Activated T-helper 1 cell treated with anti-CD3 and anti-CD28 coated beads, Interleukin-12 subunit alpha, Interleukin-12 subunit beta, Interleukin-2, Interleukin-4 antibody, amounts not matched to agents 30 ng/mL and 10 ng/mL and 1 ng/mL, durations not matched to agents 14 hours and 24 hours and 36 hours (primary cell): ENCODE measurements at places on chromosomes 7 and 10. TPM values are rescaled to one million over a fixed set of nuclear protein-coding genes. Genes with fewer than 3 reads are reported as not detected.

FAM241B gene
- total RNA-seq: 10.2 and 10.9 TPM in 2 replicates

CALCR gene
- not detected in 2 replicates for total RNA-seq

LBX1 gene
- total RNA-seq: not detected in 2 replicates

EBF3 gene
- total RNA-seq: not detected in 2 replicates

NSUN5 gene
- total RNA-seq: 70.3 and 74.8 TPM in 2 replicates

VSTM4 gene
- total RNA-seq: 0.20 and 0.23 TPM in 2 replicates

LEP gene
- not detected in 2 replicates for total RNA-seq

ZNF503 gene
- 0.07 TPM in 1 of 2 replicates, not detected in the other for total RNA-seq

C10orf90 gene
- total RNA-seq: not detected in 2 replicates

GRCh38 chr10:101940916-101941315, 97.3 kb upstream of the KCNIP2 start:
- no peaks in the 10 kb centered on the region for H3K27me3 ChIP-seq
- DNase-seq: no peak
- H3K36me3 ChIP-seq: peaks cover 17% of the 10 kb centered on the region
- no peak overlapping the region for H3K27ac ChIP-seq
- H3K4me3 ChIP-seq: no peak overlapping the region

DNA sequence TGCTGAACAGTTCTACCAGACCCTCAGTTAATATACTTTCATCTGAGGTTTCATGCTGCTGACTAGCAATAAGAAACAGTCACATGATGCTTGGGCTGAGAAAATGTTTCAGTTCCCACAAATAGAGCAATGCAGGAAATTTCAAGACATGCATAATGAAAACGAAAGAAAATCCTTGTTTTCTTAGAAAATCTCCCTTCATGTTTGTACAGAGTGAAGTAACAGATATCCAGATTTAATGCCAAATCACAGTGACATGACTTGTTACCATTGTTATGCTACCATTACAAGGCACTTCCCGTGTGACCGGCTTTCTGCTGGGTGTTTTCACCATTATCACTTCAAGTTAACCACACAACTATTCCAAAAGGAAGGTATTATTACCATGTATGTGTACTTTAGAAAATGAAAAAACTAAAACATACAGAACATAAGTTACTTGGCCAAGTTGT, 121.7 kb downstream of the DOCK4 start:
- no peak for DNase-seq
- no peak overlapping the region for H3K27ac ChIP-seq
- H3K4me3 ChIP-seq: no peak overlapping the region
- peaks cover 19% of the 10 kb centered on the region for H3K4me1 ChIP-seq

- no peak for DNase-seq
- no peaks in the 10 kb centered on the region for H3K4me1 ChIP-seq
- H3K27me3 ChIP-seq: peaks cover 6% of the 10 kb centered on the region
- no peak overlapping the region for H3K27ac ChIP-seq
Observed at GRCh38 chr7:47743965-47744591, 162.2 kb upstream of the TNS3 start.

DNA sequence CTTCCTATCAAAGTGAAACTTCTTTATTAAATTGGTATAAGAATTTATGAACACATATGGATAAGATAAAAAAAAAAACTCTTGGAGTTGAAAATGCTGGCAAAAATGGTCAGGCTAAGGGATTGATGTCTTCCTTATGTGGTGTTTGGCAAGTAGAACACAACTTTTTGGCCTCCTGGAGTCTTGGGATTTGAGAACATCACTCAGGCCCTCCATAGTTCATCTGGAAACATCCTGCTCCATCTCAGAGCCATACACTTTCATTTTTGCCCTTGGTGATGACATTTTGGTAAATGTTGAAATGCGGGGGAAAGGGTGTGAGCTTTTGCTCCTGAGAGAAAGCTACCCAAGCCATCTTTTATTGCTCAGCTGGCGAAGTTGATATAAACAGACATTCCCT, 27.5 kb upstream of the BTBD16 start:
- no peak overlapping the region for H3K27ac ChIP-seq
- no peaks in the 10 kb centered on the region for H3K36me3 ChIP-seq
- no peak overlapping the region for H3K4me3 ChIP-seq
- no peak for DNase-seq

- no peak overlapping the region for H3K4me3 ChIP-seq
- peaks cover 8% of the 10 kb centered on the region for H3K27me3 ChIP-seq
- H3K4me1 ChIP-seq: peaks cover 28% of the 10 kb centered on the region
- no peaks in the 10 kb centered on the region for H3K36me3 ChIP-seq
- no peak for DNase-seq
Observed at GRCh38 chr10:69315100-69315542, 36.8 kb downstream of the HK1 start.

DNA sequence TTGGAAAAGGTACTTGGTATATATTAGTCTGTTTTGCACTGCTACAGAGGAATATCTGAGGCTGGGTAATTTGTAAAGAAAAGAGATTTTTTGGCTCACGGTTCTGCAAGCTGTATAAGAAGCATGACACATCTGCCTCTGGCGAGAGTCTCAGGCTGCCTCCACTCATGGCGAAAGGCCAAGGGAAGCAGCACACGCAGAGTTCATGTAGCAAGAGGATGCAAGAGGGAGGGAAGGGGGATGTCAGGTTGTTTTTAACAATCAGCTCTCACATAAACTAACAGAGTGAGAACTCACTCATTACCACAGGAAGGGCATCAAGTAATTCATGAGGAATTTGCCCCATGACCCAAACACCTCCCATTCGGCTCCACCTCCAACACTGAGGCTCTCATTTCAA, 484.8 kb upstream of the DPP6 start:
- H3K4me1 ChIP-seq: no peaks in the 10 kb centered on the region
- DNase-seq: no peak
- no peak overlapping the region for H3K27ac ChIP-seq

- no peak for DNase-seq
- H3K4me3 ChIP-seq: no peak overlapping the region
Observed at GRCh38 chr10:8817299-8817698, 762.8 kb downstream of the GATA3 start.

DNA sequence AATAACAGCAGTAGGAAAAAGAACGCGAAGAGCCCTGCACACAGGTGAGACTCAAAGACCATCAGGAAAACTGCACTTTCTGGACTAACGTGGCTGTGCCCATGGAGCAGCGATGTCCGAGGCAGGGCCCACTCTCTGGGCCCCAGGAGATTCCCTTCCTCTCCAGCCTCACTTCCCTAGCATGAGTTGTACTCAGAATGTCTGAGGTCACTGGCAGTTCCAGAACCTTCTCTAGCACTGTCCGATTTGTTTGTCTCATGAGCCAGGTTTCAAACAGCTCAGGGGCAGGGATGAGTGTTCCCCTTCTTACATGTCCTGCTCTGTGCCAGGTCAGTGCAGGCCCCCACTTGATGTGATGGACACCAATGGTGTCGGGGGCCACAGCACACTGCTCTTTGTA, 484.2 kb downstream of the PTPRN2 start:
- H3K4me3 ChIP-seq: no peak overlapping the region
- DNase-seq: no peak
- no peak overlapping the region for H3K27ac ChIP-seq
- H3K27me3 ChIP-seq: no peaks in the 10 kb centered on the region

GRCh38 chr7:119959811-119960210, 313.2 kb upstream of the KCND2 start:
- H3K27me3 ChIP-seq: no peaks in the 10 kb centered on the region
- H3K4me3 ChIP-seq: no peak overlapping the region
- no peak for DNase-seq
- H3K4me1 ChIP-seq: no peaks in the 10 kb centered on the region
- no peak overlapping the region for H3K27ac ChIP-seq

DNA sequence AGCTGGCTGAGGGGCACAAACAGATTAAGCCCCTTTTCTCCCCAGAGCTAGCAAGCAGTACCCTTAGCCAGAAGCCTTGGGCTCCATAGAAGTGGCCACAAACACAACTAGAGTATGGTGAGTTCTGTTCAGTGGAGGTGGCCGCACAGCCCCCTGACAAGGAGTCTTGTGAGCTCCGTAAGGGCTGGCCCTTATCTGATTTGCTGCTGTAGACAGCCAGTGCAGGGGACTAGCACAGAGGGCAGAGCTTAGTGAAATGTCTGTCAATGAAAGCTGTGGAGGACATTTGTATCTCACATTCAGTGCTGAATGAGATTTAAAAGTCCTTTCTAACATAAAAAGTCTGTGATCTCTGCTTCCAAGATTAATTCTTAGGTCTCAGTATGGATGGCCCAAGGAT, 137.3 kb downstream of the AUTS2 start:
- peaks cover 2% of the 10 kb centered on the region for H3K27me3 ChIP-seq
- DNase-seq: no peak
- no peak overlapping the region for H3K4me3 ChIP-seq
- no peaks in the 10 kb centered on the region for H3K36me3 ChIP-seq
- no peaks in the 10 kb centered on the region for H3K4me1 ChIP-seq

- H3K27ac ChIP-seq: no peak overlapping the region
- no peak for DNase-seq
- H3K4me1 ChIP-seq: no peaks in the 10 kb centered on the region
- H3K4me3 ChIP-seq: no peak overlapping the region
- H3K27me3 ChIP-seq: peaks cover 4% of the 10 kb centered on the region
Observed at GRCh38 chr10:132061030-132061429, 4.7 kb upstream of the JAKMIP3 start.

GRCh38 chr10:50625649-50626132, 1.9 kb upstream of the SGMS1 start:
- peak overlapping the region; percentile 88 for H3K27ac ChIP-seq
- DNase-seq: no peak
- H3K4me3 ChIP-seq: peak overlapping the region; percentile 89
- H3K4me1 ChIP-seq: peaks cover 41% of the 10 kb centered on the region
- peaks cover under 1% of the 10 kb centered on the region for H3K27me3 ChIP-seq

DNA sequence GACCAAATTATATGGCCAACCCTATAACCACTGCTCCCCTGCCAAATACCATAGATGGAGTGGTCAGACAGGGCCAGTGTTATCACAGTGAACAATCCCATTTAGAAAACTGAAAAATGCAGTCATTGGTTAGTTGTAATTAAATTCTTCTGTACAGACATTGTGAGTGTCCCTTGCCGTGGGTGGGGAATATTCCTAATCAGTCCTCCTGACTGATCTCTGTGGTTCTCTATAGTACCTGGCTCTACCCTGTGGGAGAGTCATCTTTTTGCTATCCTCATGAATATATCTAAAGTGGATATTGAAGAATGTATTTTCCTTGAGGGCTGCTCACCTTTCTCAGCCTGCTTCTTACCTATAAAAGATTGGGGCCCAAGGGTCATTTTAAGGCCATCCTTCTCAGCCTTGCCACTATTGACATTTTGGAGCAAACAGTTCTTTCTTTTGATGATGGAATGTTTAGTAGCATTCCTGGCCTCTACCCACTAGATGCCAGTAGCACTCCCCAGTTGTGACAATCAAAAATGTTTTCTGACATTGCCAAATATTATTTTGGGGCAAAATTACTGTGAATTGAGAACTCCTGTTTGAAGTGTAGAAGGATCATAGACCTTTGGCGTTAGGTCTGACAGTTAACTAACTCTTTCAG, 110.2 kb downstream of the MAPK8 start:
- H3K4me3 ChIP-seq: no peak overlapping the region
- peaks cover 12% of the 10 kb centered on the region for H3K36me3 ChIP-seq
- no peaks in the 10 kb centered on the region for H3K4me1 ChIP-seq

- H3K4me1 ChIP-seq: peaks cover 62% of the 10 kb centered on the region
- H3K27ac ChIP-seq: peak overlapping the region; percentile 97
- DNase-seq: no peak
- peaks cover 3% of the 10 kb centered on the region for H3K36me3 ChIP-seq
- no peaks in the 10 kb centered on the region for H3K27me3 ChIP-seq
- H3K4me3 ChIP-seq: peak overlapping the region; percentile 85
Observed at GRCh38 chr7:111011520-111011919, 79.4 kb upstream of the LRRN3 start.

DNA sequence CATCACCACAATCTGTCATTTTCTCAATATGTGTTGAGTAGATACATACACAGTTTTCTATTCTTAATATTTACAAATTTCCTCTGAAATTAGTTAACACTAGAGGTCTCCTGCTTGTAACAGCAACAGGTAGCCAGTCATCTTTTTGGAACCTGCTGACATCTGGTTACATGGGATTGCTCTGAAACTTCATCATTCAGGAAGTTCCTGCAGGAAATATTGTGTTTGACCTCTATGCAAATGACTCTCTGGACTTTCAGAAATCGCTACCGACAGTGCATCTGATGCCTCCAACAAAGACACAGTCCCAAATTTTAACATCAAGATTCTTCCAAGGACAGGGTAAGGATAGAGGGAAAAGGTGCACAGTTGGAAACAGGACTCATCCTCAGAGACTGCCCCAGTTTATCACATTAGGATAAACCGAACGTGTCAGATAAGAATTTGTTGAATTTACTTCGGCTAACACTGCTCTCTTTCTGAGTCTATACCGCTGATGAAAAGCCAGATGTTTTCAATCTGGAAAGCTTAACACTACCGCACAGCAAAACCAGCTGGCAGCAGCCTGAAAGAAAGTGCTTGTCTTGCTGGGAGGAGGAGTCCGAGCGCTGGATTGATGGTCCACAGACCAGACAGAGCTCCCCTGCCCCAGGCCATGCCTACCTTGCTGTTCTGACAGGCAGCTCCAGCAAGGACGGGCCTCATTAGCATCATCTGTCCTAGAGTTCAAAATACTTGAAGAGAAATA, 633.4 kb downstream of the PARD3 start:
- no peaks in the 10 kb centered on the region for H3K36me3 ChIP-seq
- H3K4me3 ChIP-seq: no peak overlapping the region
- no peak for DNase-seq
- H3K27ac ChIP-seq: no peak overlapping the region
